ENCODE measurements at places on chromosomes 7 and 10.

DNA sequence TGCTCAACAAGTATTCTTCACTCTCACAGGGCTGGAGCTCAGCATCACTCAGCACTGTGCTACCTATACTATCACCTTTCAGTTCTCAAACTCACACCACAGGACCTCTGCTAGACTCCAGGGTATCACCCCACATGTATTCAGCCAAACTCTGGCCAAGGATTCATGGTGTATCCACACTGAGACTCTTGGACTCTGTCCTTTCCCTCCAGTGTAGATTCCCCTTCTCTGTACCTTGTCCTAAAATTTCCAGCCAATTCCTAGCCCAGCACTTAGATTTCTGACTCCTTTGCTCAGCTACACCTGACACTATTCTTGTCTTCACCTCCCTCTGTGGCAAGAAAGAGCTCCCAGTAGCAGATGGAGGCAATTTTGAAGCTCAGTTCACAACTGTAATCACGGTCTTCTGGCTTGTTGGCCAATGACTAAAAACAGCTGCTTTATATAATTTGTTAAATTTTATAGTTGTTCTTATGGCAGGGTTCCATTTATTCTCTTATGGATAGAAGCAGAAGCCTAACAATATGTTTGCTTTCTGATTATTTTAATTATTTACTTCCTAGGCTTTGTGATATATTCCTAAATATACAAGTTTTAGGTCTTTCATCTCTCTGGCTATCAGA lies 258.8 kb downstream of the THSD7A start:
- no peak for DNase-seq

DNA sequence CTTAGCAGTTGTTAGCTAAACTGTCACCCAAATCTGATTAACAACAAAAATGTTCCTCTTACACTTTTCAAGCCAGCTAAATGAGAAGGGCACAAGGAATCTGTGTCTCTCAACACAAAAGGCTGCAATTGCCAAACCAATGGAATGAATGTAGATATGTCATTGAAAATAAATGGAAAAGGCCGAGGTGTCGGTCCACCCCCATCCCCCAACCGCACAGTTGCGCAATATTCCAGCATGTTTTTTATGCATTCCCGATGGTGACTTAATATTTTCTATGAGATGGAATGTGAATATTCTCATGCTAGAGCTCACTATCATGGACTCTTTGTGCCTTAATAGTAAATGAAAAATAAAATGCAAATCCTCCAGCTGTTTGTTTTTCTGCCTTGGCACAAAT lies 181.6 kb upstream of the LRGUK start:
- DNase-seq: no peak

GRCh38 chr7:128190051-128190647 lies 50.9 kb upstream of the LEP start:
- no peak for DNase-seq

DNA sequence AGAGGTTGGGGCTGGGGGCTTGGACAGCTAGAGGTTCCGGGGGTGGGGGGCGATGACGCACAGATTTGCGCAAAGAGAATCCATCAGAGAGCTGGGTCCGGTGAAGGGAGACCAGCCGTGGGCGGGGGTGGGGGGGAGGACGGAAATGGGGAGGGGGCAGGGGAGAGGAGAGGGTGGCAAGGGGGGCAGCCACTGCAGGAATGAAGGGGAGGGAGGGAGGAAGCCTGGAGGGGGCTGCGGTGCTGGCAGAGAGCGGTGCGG lies 1.2 kb upstream of the VGF start:
- no peak for DNase-seq

DNA sequence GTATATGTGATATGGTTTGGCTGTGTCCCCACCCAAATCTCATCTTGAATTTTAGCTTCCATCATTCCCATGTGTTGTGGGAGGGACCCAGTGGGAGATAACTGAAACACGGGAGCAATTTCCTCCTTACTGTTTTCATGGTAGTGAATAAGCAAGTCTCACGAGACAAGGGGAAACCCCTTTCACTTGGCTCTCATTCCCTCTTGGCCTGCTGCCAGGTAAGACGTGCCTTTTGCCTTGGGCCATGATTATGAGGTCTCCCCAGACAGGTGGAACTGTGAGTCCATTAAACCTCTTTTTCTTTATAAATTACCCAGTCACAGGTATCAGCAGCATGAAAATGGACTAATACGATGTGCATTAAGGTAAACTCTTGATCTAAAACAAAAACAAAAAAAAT lies 357.1 kb upstream of the AOAH start:
- DNase-seq: no peak

- DNase-seq: no peak
Measured at GRCh38 chr7:134042307-134042706, 84.8 kb upstream of the LRGUK start.

GRCh38 chr7:1458683-1459511 lies at the start of gene MICALL2:
Gene MICALL2 (minus strand): TSS chr7:1459470. CDS start chr7:1459326, 144 bp downstream.
- DNase-seq: peak; percentile 61

DNA sequence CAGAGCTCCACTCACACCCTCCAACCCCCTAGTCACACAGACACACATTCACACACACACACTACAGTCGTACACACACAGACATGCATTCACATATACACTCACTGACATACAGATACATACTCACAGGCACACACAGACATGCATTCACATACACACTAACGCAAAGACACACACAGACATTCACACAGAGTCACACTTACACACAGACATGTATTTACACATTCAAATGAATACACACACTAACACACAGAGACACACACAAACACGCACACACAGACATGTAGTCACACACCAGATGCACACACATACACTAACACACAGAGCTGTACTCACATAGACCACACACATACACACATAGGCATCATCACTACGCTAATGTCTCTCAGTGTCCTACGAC lies 58.0 kb upstream of the MYL10 start:
- DNase-seq: no peak

DNA sequence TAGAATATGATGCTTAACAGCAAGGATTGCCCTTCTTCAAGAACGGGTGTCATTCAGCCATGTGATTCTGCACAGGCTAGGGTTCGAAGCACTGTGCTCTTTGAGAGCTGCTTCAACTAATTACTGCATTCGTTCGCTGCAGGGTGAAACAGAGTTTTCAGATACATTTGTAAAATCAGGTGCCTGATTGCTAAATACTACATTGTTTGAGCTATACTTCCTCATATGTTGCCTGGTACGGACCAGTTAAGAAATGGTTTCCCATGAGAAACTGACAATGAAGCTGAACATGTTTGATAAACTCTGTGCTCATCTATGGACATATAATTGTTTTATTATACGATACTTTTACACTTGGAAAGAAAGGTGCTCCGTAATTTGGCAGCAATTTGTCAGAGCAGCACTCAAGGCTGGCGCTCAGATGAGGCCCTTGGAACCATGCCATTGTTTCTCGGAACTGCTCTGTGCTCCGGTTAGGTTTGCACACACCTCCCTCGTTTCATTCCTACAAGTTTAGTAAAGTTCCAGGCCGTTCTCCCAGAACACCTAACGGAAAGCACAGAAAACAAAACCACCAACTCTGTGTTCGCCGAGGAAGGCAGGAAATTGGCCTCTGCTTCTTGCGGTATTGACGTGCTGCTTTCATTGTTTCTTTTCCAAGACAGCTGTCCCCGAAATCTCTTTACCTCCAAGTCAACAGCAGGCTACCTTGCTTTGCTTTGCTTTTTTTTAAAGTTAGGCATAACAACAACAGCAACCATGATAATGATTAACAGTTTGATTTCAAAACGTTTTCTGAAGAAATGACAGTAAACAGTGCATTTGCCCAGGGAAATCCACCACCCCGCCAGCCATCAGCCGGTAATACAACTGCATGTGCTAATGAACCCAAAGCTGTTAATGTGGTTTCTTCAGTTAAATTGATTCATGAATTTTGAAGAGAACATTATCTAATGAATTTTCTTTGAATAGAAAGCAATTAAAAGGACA lies 206.9 kb downstream of the EBF3 start:
- DNase-seq: no peak

DNA sequence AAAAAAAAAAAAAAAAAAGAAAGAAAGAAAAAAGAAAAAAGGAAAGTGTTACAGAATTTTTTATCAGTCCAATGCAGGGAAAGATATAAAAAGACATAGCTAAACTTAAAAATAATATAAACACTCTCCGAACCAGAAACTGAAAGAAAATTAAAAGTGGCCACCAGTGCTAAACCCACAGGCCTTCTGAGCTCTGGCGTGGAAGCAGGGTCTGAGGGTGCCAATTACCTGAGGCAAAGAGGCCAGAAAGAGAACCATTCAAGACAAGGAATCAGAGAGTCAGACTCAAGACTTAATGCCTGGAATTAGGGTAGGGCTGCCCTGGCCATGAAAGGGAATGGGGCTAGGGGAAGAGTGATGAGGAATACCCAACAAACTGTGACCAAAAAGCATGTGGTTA lies 36.9 kb upstream of the STARD3NL start:
- no peak for DNase-seq

GRCh38 chr7:68823996-68824780 lies 774.1 kb upstream of the AUTS2 start:
- no peak for DNase-seq

Data from bone marrow (tissue), 2 donors.